ENCODE measurements at places on chromosomes 2 and 18.

GRCh38 chr2:52532956-52533355 is 1234.6 kb upstream of the CHAC2 start:
- DNase-seq, result no peak

DNA sequence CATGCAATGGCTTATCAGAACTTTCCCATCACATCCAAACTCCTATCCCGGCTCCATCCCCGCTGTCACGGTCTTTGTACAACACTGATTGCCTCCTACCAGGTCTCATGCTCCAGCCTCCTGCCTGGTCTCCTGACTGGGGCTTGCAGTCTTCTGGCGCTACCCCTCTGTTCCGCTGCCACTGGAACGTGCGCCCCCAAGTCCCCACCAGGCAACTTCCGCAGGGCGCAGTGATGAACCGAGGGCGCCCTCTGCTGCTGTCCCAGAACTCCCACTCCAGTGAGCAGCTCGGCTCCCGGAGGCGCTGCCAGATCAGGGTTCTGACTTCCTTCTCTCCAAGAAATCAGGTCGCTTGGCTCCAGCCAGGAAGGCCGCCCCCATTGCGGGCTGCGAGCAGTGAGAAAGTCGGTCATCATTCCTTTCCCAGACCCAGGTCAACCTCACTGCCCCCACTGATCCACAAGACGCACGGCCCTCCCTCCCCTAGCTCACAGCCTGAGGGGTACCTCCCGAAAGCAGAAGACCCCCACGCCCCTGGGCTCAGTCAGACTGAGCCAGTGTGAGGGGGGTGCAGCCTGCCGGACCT is 43.9 kb upstream of the RAB11FIP5 start:
- peak; percentile 27 for DNase-seq

DNA sequence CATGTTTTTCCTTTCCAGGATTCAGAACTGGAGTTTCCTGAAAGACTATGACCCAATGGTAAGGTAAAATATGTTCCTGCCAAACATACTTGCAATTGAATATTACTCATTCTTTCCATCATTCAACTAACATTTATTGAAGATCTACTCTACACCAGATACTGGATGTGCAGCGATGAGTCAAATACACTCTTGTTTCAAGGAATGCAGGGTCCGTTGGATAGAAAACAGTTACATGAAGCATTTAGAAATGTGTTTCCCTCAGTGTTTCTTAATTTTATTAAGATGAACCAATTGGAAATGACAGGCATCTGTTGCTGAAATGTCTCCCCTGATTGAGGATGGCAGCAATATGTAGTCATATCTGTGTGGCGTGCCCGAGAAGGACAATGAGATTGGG is 14.8 kb upstream of the SLC66A3 start:
- DNase-seq, result no peak

GRCh38 chr2:8174641-8175257 is 507.1 kb upstream of the ID2 start:
- no peak for DNase-seq

GRCh38 chr2:216259081-216259480 is 113.2 kb downstream of the MARCHF4 start:
- DNase-seq, result no peak

- DNase-seq, result no peak
These were observed 468 bp downstream of the UXS1 start for GRCh38 chr2:106193690-106193976.

DNA sequence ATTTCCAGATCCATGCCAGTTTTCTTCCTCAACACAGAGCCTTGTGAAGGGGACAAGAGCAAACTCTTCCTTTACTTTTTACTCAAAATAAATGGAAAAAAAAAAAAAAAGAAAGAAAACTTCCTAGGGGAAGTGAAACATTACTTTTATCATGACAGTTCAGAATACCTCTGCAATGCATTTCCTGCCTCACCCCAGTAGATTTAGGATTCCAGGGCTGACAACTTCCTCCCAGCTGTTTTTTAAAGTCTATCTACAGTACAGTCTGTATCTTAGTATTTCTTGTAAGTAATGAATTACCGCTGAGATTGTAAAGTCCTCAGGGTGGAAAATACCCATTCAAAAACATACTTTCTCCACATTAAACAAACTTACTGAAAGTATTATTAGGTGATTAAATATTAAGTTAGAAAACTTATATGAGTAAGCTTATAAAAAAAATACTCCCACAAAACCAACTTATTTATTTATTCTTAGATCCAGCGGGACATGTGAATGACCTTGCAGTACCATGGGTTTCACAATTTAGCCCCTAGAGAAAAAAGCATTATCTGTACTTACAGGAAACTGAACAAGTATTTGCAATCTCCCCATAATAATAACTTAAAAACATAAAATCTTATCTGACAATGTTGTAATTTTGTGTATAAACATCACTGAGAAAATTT is 117.7 kb downstream of the RBMS1 start:
- no peak for DNase-seq

- no peak for DNase-seq
These were observed 90.9 kb downstream of the SMC6 start for GRCh38 chr2:17662723-17663122.

- DNase-seq, result no peak
These were observed 156.1 kb upstream of the HNRNPA3 start for GRCh38 chr2:177056481-177056929.

GRCh38 chr2:183729380-183729779 is 605.1 kb downstream of the NUP35 start:
- no peak for DNase-seq

- DNase-seq, result no peak
These were observed 208.4 kb upstream of the TMEM200C start for GRCh38 chr18:6103741-6104140.

DNA sequence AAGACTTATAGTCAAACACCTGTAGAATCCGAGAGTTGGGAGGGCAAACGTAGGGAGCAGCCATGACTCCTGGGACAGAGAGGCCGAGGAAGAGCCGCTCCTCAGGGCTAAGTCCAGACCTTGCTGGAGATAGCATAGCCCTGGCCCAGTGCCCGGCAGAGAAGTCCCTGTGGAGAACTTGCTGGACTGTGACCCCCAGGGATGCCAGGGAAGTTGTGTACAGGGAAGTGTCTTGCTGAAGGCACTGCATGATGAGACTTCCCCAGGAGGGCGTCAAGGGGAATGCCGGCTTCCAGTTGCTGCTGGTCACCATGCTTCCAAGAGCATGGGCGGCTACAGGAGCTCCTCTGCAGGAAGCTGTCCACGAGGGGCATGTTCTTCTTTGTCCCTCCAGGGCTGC is 8.6 kb upstream of the CNDP1 start:
- DNase-seq, result no peak

- no peak for DNase-seq
These were observed 52.4 kb downstream of the GPR39 start for GRCh38 chr2:132468821-132469675.

- no peak for DNase-seq
These were observed 7.5 kb downstream of the TGFBRAP1 start for GRCh38 chr2:105321875-105322646.

- DNase-seq, result no peak
These were observed 195.4 kb upstream of the RMP24 start for GRCh38 chr18:35777039-35777438.
